Erythroblast (primary cell): ENCODE measurements at places on chromosomes 5 and 9.

- no peak for DNase-seq
Measured at GRCh38 chr5:10427201-10427600, 14.5 kb upstream of the ROPN1L start.

DNA sequence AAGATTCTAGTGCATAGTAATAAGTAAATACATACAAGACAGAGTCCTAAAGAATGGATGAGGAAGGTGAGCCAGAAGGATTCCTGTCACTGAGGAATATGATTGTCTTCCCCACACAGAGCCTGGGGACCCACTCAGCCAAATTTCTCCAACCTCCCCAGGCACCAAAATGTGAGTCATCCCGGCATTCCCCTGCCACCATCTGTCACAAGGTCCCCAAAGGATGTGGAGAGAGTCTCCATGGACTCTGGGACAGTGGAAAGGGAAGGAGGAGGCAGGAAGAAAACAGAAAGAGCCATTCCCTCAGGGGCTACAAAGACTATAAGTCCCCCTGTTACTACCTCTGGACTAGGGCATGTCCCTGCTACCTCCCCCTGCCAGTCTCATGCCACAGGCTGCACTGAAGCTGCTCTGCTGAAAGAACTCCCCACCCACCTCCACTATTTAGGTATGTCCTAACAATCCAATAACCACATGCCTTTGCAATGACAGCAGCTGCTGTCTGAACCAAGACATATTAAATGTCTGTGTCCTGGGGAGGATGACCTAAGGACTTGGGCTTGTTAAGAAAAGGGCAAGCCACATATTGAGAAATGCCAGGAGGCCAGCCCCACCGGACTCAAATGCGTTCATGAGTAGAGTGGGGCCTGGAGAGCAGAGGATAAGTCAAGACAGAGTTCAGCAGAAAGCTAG lies 10.7 kb upstream of the OR5C1 start:
- DNase-seq = no peak

GRCh38 chr5:133006653-133007052 lies 19.7 kb downstream of the ZCCHC10 start:
- no peak for DNase-seq

GRCh38 chr5:63495225-63495624 lies 467.0 kb downstream of the HTR1A start:
- DNase-seq = no peak

DNA sequence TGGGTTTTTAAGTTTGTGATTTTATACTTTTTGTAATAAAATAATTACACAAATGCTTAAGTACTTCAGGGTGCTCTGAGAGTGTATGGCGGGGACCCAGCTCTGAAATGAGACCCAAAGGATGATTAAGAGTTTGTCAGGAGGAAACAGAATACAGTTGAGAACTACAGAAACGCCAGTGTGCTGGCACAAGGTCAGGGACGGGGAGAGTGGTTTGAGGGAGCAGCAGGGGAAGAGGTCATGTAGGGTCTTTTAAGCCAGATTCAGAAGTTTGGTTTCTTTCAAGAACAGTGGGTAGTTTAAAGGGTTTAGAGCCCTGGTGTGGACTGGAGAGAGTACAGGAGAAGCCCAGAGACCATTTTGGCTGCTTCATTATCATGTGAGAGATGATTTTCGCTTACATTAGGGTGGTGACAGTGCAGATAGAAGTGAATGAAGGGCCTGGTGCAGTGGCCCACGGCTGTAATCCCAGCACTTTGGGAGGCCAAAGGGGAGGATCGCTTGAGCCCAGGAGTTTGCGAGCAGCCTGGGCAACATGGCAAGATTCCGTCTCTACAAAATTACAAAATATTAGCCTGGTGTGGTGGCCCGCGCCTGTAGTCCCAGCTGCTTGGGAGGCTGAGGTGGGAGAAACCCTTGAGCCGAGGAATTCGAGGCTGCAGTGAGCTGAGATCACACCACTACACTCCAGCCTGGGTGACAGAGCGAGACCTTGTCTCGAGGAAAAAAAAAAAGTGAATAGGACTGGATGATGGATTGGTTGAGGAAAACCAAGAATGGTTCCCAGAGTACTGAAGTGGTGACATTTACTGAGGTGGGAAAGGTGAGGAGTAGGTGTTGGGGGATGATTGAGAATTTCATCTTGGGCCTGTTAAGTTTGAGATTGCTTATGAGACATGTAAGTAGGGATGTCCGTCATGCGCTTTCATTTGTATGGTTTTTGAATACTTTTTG lies 1.4 kb upstream of the ETF1 start:
- peak; percentile 71 for DNase-seq

DNA sequence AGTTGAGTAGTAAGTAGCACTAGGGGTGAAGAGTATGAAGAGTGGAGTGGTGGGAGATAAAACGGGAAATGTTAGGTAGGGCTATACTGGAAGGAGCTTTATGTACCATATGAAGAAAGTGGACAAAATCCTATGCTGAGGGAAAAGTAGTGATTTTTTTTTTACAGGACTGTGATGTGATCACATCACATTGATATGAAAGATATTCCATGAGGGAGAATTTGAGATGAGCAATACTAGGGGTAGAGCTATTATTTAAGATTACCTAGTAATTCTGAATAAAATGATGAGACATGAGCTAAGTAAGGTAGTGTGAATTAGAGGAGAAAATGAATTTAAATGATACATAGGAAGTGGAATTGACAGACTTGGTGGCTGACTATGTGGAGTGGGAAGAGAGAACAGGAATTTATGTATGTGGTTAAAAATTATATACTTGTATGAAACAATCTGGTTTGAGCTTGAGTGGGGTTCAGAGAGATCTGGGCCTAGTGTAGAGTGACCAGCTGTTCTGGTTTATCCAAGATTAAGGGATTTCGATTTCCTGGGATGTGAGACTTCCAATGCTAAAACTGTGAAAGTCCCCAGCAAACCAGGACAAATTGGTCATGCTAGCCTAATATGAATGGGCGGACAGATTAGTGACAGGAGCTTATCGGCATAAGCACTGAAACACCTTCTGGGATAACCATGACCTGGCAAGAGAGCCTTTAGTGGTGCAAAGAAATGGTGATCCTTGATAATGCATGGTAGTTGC lies 29.3 kb upstream of the STOM start:
- no peak for DNase-seq

GRCh38 chr5:57887851-57888621 lies 405.4 kb upstream of the ACTBL2 start:
- peak; percentile 17 for DNase-seq

GRCh38 chr5:84191281-84191680 lies 193.4 kb downstream of the EDIL3 start:
- no peak for DNase-seq

DNA sequence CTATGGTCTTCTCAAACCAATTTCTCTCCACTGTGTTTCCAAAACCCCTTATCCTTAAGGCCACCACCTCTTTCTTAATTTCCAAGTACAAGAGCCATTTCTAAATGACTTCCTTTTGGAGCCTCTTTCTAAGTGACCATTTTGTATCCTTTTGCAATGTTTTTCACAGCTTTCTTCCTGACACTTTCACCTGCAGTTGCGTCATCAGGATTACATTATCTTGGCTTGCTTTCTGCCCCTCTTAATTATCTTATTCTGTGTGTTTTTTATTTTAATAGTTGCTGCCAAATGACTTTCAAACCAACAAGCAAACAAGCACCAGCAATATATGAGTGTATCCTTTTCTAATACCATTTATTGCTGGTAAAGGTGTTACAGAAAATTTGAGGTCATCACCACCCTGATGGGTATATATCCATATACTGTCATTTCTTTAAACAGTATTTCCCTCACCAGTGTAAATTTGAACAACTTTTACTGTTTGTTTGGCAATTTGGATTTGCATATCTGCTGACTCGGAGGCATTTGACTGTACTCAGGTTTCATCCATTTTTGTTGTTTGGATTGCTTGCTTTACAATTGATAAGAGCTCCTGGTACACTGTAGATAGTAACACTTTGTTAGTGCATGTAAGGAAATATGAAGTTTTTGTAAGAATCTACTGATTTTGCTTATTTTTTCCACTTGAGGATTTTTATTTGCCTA lies 5.4 kb upstream of the ANXA1 start:
- DNase-seq = peak; percentile 54
